ENCODE measurements at places on chromosomes 5 and 9.

- no peak for DNase-seq
These were observed 84.8 kb downstream of the WNK2 start for GRCh38 chr9:93268551-93269314.

DNA sequence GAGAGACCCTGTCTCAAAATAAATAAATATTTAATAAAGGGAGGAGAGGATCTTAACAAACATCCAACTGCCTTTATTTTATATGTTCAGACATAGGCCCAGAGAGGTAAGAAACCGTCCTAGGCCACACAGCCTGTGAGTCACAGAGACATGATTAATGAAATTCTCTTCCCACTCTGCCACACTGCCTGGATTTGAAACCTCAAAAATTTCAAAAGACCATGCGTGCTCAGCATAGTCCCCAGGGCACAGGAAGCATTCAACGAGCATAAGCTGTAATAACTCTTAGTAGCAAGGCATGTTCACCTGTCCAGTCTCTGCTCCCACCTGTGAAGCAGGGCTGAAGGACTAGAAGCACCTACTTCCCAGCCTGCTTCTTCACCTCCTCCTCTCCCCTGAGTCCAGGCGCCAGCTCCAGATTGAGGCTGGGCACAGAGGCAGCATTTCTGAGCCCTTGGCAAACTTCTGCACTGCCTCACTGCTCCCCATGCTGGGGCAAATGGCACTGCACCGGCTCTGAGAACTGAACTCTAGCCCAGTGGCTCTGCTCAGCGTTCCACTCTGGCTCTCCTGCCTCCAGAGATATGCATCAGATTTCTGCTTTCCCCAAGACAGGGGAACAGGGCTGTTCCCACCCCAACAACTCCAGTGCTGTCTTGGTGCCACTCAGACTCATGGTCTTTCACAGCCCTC lies 1.1 kb downstream of the FAT2 start:
- DNase-seq, result no peak

- DNase-seq, result no peak
These were observed 170.9 kb downstream of the CTNND2 start for GRCh38 chr5:11733185-11733839.

DNA sequence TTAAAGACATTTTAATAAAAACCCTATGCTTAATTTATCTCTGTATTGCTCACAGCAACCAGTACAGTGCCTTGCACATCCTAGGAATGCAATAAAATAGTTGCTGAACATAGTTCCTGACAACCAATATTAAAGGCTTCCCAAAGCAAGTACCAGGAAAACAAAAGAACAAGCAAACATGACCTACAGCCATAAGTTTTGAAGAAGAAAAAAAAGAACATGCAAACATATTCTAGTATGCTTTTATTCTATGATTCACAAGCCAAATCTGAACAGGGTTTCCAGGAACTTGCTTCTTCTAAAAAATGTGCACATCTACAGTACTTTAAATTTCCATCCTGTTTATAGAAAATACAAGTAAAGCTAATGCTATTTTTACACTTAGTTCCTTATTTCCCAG lies 4.5 kb downstream of the CEMIP2 start:
- DNase-seq, result no peak

DNA sequence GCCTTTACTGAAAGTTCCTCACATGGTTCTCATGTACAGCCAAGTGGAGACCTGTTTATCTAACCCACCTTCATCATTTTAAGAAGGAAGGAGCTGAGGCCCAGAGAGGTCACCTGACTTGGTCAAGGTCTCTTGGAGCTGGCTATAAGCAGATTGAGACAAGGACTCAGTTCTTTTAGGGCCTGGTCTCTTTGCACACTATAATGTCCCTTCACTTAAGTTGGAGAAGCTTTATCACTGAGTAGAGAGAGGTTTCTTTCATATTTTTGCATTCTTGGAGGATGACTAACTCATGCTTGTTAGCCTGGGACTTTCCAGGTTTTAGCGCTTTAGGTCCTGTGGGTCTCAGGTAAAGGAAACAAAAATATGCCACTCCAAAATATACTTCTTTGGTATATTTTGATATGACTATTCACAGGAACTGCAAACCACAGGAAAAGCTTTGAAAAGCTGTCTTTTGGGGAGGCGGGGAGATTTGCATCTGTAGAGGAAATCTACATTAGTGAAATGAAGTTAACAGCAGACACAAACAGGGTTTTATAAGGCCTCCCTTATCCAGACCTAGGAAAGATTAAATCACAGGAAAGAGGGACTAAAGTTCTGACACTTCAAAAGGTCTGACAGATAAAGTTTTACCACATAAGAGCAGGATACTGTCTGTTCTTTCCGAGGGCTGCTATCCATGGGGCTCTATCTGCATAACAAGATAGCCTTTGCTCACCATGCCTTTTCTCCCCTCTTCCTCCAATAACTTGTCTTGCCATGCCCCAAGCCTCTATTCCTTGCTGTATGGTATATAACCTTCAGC lies 95.8 kb upstream of the ANKRD55 start:
- no peak for DNase-seq

DNA sequence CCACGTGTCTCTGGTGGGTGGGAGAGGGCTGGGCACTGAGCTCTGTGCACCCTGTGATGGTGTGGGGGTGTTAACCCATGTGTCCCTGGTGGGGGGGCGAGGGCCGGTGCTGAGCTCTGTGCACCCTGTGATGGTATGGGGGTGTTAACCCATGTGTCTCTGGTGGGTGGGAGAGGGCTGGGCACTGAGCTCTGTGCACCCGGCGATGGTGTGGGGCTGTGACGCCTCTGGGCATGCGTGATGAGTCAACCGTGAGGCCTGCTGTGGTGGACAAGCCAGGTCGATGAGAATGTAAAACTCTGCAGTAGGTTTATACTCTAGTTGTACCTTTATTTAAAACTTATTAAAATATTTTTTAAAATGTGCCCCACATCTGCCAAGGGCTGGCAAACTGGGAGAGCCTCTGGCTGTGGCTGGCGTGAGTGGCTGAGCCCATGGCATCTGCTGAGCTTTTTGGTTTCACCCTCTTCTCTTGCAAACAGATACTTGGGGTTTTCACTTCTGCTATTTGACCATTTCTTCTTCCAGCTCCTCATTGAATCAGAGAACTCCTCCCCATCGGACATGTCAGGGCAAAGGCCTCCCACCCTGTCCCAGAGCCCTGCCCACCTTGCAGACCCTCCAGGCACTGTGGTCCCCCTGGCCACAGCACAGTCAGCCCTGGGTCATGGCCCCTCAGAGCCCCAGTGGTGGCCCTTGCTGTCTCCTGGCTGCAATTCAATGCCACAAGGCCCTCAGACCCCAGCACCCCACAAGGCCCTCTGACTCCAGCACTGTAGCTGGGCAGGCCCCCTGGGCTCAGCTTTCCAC lies 18.5 kb upstream of the EXOC3 start:
- no peak for DNase-seq

GRCh38 chr9:21696411-21696871 lies 106.0 kb upstream of the MTAP start:
- DNase-seq, result no peak

GRCh38 chr9:132048201-132048600 lies 31.5 kb downstream of the MED27 start:
- no peak for DNase-seq

DNA sequence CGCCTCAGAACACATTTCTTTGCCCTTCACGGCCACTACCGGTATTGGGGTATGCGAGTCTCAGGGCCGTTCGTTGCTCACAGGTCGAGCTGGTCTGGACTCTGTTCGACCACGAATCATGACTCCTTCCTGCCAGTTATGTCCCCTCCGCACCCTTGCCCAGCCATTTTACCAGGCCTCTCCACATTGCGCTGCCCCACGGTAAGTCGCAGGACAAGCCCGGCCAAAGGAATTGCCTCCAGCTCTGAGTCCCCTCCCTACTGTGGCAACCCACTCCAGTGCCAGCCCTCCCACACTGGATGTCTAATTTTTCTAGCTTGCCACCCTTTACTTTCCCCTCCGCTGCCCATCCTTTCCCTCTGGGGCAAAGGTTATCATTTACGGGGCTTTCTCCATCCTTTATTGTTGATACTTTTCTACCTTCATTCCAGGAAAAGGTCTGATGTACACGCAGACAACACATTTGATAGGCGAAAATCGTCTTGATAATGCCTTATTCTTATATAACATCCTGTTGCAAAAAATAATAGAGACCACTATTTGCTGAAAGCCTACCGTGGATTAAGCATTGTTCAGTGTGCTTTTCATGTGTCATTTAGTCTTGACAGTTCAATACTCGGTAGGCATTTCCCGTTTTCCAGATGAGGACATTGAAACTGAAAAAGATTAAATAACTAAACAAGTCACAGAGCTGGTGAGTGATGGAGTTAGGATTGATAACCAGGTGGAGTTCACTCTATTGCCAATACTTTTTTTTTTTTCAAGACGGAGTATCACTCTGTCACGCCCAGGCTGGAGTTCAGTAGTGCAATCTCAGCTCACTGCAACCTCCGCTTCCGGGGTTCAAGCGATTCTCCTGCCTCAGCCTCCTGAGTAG lies 958 bp upstream of the HSPA5 start:
- DNase-seq, result peak; percentile 4

GRCh38 chr9:111648066-111648465 lies 13.3 kb upstream of the GNG10 start:
- DNase-seq, result no peak

- DNase-seq, result no peak
These were observed 78.4 kb downstream of the VAV2 start for GRCh38 chr9:133913571-133914369.

GRCh38 chr9:129108805-129109536 lies 1.6 kb downstream of the CRAT start:
- DNase-seq, result no peak

GRCh38 chr9:135536216-135536615 lies 9.7 kb upstream of the OBP2A start:
- DNase-seq, result no peak

DNA sequence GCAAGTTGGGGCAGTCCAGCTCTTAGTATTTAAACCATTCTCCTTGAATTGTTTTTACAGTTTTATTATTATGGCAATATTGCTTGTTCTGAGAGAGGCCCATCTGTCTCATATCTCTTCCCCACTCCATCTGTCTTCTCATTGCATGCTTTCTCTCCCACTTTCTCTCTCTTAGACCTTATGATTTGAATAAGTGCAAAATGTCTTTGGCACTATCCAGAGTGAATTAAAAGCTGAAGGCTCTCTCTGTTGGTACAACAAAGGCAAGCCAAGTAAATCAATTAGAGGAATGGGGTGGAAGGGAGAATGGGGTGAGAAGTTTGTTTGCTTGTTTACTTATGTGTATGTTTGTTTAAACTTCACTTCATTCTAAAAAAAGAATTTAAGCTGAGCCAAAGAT lies 195.3 kb upstream of the RFX3 start:
- DNase-seq, result no peak

- DNase-seq, result no peak
These were observed 52.9 kb downstream of the RASGEF1C start for GRCh38 chr5:180156141-180156540.
